ENCODE measurements at places on chromosomes 5 and 9.

GRCh38 chr5:175710326-175710725 lies 52.5 kb downstream of the HRH2 start:
- DNase-seq: no peak

DNA sequence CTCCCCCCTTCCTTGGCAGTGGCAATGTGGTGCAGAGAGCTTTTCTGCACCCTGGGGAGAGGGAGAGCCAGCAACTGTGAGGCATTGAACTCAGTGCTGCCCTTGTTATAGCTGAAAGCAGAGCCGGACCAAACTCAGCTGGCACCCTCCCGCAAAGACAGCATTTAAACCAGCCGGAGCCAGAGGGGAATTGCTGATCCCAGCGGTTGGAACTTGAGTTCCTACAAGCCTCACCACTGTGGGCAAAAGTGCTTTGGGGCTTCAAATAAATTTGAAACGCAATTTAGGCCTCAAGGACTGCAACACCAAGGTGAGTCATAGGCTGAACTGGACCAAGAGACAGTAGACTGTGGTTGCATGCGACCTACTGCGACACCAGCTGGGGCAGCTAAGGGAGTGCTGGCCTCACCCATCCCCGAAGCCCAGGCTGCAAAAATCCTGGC lies 207.6 kb upstream of the CDKN2B start:
- no peak for DNase-seq

DNA sequence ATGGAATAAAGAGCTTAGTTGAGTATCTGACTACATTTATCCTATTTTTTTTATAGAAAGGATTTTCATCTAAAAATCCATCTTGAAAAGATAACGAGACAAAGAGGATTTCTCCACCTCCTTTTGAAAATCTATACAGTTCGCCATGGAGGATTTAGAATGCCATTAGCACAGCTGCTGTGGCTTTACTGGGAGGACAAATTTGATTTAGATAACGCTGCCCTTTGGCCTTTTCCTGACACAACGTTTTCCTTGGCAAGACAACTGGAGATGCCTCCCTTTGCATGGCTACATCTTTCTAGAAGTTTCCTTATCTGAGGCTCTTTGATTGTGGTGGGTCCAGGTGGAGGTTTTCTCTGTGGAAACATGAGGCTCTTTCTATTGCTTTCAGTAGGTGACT lies 146.7 kb upstream of the KLF9 start:
- DNase-seq: no peak

DNA sequence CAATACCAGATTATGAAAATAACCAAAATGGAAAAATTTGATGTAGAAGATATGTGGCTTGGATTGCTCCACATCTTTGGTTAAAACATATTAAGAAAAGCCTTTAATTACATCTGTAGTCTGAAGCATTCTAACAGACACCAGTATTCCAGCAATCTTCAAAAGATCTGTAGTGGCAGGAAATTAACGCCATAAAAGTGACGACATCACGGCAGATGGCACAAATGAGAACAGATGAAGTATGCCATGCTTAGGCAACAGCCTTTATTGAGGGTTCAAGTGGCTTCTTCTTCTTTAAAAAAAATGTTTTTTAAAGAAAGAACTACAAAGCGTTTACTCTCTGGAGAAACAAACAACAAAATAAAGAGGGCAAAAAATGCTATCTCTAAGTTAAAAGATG lies 164.2 kb downstream of the MEF2C start:
- no peak for DNase-seq

DNA sequence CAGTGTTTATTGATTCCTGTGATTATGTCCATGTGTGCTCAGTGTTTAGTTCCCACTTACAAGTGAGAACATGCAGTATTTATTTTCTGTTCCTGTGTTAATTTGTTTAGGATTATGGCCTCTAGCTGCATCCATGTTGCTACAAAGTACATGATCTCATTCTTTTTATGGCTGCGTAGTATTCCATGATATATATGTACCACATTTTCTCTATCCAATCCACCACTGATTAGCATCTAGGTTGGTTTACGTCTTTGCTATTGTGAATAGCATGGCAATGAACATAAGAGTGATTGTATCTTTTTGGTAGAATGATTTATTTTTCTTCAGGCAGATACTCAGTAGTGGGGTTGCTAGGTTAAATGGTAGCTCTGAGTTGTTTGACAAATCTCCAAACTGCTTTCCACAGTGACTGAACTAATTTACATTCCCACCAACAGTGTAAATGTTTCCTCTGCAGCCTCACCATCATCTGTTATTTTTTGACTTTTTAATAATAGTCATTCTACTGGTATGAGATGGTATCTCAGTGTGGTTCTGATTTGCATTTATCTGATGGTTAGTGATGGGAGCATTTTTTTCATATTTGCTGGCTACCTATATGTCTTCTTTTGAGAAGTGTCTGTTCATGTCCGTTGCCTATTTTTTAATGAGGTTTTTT lies 47.5 kb upstream of the ELL2 start:
- no peak for DNase-seq

DNA sequence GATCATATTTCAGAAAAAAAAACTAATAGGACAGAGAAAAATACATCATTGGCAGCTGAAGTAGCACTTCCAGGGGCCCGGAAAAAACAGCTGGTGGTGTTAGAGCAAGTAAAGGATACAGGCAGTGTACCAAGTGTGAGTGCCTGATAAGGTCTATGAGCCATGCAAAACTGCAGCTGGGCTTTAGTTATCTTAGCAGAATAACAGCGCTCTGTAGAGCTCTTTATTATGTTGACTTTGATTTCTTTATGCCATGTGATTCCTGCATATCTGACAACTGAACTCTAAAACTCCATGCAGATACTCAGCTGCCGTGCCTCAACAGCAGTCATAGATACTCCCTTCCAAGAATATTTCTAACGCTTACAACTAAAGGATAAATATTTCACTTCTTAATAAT lies 119.5 kb downstream of the CAAP1 start:
- no peak for DNase-seq

- no peak for DNase-seq
Observed at GRCh38 chr9:130824643-130825350, 10.3 kb upstream of the ABL1 start.

DNA sequence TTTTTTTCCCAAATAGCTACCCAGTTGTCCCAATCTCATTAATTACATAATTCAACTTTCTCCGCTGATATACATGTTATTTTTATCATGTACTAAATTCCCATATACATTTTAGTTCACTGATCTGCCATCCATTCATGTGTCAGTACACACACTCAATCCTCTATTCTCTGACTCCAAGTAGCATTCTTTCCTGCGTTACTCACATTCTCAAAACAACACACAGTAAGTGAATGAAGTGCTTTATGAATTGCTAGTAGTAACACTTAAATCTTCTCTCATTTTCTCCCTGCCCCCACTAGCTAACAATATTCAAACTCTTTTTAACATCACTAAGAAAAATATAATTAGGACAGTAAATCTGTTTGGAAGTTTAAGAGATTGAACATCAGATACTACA lies 8.9 kb downstream of the ZNF366 start:
- no peak for DNase-seq

DNA sequence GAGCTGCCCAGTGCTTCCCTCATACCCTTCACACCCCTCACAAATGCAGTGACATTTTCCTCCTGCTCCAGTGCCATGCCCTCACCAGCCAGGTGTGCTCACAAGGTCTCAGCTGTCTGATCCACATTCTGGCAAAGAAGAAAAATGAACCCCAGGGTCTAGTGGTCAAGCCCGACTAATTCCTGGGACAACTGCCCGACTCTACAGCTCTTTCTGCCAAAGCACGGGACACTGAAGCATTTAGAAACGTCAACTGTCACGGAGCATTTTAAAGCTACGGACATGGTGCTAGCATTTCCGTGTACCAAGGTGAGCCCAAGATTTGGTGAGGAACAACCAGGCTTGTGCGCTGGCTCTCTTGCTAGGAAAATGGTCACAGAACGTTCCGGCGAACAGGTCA lies 56.8 kb upstream of the PHYKPL start:
- no peak for DNase-seq

DNA sequence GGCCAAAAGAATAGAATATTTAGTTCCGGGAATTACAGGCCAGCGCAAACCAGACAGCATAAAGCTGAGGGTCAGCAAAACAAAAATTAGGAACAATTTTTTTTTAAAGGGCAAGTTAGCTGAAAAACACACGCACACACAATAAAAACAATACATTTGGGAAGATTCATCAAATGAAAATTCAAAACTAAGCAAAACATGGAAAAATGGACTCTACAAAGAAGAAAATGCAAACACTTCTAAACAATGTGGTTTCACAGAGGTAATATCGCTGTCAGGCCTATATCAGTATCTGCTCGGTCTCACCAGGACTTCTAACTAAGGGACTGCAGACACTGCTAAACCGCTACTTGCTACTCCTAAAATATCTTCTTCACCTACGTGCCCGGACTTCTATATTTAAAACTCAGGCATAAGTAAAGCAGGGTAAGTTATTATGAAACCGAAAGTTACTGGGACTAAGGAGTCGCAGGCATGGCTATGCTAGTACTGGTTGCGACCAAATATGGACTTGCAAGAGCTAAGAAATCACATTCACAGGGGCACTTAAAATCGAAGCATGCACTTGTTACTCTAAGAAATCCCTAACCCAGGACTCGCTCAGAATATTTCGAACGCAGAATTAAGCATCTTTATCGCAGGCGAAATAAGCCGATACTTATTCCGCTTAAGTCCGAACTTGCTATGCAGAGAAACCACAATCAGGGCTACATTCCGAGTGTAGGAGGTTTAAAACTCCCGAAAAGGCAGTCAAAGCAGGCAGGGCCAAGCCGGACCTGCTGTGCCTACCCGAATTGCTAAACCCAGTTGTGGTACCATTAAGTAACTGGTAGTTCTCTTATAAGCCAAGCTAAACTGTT lies 2.3 kb downstream of the ANXA2R start:
- DNase-seq: no peak
